Activated effector memory CD4-positive, alpha-beta T cell treated with anti-CD3 and anti-CD28 coated beads, Interleukin-2, amount 50 U/mL, for 16 hours (primary cell): ENCODE measurements at places on chromosomes 16 and 17.

GRCh38 chr17:68777856-68778694 is 176.9 kb upstream of the FAM20A start:
- DNase-seq: no peak

GRCh38 chr17:64635647-64636305 is 26.3 kb downstream of the SMURF2 start:
- DNase-seq: no peak

GRCh38 chr17:39225959-39226683 is 376 bp upstream of the STAC2 start:
- DNase-seq: peak; percentile 78

DNA sequence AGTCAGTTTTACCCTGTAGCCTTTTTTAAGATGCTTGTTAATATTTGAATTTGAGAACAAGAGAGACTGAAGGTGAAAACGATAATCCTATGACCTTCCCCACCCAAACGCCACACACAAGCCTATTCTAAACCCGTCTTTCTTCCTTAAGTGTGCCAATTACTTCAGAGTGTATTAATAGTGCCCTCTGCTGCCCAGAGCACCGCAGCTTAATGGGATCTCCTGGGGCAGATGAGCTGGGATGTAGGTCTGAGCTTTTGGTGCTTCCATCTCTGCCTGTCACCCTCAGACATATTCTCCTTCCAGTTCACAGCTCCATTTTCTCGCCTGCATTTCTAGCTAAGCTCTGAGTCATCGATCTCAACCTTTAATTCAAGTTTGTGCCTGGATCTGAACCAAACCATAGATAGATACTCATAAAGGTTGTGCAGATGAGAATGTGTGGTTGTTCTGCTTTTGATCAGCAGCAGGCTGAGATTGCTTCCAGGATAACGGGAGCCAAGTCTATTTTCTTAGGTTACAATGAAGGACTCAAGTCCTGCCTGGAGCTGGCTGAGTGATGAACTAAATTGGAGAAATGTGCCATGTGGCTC is 46.4 kb upstream of the CDH13 start:
- no peak for DNase-seq

GRCh38 chr17:39026980-39027451 is 59.8 kb upstream of the FBXO47 start:
- DNase-seq: peak; percentile 67

GRCh38 chr17:2051061-2051932 is 3.6 kb upstream of the HIC1 start:
- DNase-seq: peak; percentile 71
